ENCODE measurements at places on chromosomes 16 and 17.
A peak's percentile ranks its signal among the peaks of the same experiment; 100 is the strongest.

DNA sequence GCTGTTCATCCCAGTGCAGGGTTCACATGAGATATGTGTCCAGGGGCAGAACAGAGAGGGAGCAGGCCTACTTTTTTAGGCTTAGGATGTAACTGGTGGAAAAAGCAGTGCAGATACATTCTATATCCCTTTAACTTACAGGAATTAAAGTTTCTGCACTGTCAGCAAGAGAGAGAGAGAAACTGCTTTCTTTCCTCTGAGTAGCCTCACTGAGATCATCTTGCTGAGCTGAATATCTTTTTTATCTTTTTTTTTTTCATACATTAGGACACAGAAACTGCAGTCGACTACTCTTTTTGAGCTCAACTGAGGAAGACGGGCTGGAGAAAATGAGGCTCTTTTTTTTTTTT, 50.1 kb downstream of the CNGB1 start:
- DNase-seq, result no peak

GRCh38 chr16:27455700-27456099, 53.7 kb downstream of the IL21R start:
- DNase-seq, result no peak

- DNase-seq, result no peak
Measured at GRCh38 chr17:29847527-29848400, 82.3 kb downstream of the SSH2 start.

DNA sequence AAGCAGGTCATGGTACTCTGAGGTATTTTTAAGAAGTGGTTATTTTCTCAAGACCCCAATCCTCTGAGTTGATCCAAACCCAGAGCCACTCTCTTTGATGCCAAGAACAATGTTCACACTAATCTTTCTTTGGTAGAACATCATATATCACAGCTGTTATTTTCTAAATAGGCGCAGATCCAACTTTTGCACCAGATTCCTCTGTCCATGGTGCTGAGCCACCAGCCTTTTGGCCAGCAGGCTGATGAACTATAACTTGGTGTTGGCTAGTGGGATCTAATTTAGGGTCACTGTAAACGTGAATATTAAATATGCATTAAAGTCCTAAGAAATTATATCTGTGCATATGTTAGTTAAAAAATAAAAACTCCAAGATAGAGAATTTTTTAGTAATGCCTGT, 7.0 kb upstream of the ZKSCAN2 start:
- no peak for DNase-seq

DNA sequence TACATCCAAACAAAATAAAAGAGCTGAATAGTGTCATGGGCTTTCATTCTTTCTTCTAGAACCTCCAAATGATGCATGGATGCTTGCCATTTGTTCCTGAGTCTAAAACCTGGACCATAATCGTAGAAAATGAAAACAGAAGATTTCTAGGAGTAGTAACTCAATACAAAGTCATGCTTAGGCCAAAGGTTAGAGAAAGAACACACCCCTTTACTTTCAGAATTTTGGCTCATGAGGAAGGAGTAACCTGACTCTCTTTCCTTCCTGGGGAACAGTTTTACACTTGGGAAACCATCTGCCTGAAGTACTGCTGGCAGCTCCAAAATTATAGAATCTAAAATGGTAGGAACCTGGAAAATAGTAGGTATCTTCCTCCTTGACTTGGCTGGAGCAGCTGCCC, 137.2 kb downstream of the SNX11 start:
- no peak for DNase-seq

- DNase-seq, result no peak
Measured at GRCh38 chr16:84606081-84606875, 11.6 kb downstream of the COTL1 start.

DNA sequence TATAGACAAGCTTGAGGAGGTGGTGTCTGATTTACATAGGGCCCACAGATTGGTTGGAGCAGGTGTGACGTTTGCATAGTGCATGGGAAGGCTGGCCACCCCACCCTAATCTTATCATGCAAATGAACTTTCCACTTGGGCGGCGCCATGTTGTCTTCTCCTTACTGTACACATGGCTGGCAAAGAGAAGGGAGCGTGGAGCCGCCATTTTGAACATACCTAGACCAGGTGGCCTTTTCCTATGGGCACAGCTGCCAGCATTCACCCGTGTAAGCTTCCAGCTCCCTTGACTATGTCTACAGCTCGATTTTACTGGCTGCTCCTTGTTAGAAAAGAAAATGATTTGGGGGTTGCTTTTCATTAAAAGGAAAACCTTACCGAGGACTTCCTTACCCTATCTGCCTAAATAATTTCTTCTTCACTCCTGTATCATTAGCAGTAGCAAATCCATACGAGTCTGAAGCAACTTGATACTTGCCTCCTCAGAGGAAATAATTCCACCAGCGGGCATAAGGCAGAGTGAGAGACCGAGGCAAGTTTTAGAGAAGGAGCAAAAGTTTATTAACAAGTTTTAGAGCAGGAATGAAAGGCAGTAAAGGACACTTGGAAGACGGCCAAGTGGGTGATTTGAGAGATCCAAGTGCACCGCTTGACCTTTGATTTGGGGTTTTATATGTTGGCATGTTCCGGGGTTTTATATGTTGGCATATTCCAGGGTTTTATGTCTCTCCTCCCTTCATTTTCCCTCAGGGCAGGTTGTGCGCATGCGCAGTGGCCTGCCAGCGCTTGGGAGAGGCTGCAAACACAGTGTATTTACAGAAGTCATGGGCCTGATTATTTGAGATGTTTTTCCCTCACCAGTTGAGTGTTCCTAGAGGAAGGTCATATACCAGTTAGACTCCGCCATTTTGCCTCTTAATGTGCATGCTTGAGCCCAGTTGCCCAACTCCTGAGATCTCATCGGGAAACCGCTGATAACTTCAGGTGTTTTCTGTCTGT, 65.7 kb downstream of the MARF1 start:
- no peak for DNase-seq

GRCh38 chr17:14922411-14922810, 342.7 kb downstream of the PMP22 start:
- DNase-seq, result no peak

GRCh38 chr16:2432801-2433505, 3.7 kb downstream of the CCNF start:
- no peak for DNase-seq

DNA sequence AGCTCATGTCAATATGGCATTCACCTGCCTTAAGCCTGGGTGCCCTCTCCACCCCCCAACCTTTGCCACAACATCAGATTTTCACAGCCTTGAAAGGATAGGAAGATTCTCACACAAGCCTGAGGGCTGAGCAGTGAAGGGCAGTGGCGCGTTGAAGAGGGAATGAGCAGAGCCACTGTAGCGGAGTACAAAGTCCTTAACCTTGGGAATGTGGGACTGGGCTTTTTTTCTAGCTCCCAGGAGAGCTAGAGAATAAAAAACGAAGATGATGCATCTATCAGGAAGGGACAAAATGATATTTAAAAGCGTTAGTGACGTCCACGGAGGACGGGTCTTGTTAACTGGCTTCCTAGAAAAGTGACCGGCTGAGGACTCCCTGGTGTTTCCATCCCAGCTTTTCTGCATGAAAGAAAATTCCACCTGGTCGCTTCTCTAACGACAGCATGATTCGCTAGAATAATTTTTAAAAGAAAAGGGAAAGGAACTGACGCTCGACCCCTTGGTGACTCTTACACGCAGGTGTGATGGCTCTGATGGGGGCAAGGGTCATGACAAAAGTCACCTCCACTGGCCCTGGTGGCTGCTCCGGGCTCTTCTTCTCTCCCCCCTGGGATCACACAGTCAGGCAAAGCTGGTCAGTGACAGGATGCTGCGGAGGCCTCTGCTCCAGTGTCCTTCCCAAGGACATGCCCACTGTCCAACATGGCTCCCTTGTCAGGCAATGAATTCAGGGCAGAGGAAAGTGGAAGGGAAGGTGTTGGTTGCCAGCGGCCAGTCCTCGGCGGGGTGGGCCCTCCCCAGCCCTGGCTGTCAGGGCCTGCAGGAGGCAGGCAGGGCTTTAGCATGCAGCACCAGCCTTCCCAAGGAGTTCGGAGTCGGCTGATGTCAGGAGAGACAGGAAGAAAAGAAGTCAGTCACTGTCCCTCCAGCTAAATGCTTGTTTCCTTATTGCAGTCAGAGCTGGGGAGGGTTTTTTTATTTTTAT, 58.4 kb upstream of the IRX3 start:
- no peak for DNase-seq

GRCh38 chr17:21530311-21530710, 154.2 kb downstream of the KCNJ12 start:
- DNase-seq, result no peak

DNA sequence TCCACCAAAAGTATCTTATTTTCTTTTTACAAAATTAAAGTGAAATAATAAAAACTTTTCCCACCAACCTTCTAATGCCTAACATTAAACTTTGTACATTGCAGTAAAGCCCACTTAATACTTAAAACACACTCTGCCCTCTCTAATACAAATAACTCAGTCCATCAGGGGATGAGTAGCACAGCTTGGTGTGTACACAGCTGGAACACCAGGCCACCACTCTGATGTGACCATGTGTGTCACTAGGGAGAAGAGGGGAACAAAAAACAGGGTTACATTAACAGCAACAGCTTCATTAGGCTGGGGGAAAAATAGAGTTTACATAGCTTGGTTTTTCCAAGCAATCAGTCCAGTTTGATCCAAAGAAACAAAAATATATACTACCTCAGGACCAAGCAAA, 295.0 kb downstream of the CEP112 start:
- DNase-seq, result no peak

DNA sequence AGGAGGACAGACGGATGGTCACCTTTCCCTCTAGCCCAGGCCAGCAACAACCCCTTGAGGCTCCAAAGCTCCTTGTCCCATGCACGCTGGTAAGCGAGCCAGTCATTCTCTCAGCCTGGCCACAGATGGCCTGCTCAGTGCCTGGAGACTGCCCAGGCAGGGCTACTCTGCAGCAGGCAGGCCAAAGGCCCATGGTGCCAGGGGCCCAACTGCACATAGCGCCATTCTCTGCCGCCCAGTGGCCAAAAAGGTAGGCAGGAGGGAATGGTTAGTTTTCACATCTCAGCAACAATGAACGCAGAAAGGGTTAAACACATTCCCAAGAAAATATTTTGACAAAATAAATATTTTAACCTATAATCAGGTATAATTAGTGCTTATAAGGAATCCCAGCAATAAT, 7.7 kb upstream of the SREBF1 start:
- no peak for DNase-seq

DNA sequence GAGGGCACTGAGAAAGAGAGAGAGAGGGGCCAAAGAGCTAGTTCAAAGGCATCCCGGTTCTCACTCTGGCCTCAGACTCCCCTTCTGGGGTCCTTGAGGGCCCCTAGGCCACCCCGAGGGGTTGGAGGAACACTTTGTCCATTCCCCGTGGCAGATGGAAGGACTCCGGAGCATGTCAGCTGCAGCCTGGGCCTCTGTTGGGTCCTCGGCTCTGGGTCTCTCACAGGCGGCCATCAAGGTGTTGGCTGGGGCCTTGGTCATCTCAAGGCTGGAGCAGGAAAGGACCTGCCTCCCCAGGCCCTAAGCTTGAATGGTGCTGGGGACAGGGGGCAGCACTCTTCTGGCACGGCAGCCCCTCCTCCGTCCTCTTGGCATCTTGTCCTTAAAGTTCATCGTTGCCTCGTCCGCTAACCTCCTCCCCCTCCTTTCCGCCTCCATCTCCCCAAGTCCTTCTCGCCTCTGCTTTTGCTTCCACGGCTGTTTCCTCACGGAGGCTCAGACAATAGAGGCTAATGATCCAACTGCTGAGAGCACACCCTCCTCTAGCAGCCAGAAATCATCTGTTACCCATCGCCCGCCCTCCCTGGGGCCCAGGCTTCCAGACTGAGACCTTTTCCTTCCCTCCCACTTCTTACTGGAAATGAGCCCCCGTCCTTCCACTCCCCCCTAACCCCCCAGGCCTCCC, 23.3 kb downstream of the CCR7 start:
- no peak for DNase-seq

- DNase-seq, result no peak
Measured at GRCh38 chr17:65417406-65418221, 143.8 kb downstream of the AXIN2 start.

DNA sequence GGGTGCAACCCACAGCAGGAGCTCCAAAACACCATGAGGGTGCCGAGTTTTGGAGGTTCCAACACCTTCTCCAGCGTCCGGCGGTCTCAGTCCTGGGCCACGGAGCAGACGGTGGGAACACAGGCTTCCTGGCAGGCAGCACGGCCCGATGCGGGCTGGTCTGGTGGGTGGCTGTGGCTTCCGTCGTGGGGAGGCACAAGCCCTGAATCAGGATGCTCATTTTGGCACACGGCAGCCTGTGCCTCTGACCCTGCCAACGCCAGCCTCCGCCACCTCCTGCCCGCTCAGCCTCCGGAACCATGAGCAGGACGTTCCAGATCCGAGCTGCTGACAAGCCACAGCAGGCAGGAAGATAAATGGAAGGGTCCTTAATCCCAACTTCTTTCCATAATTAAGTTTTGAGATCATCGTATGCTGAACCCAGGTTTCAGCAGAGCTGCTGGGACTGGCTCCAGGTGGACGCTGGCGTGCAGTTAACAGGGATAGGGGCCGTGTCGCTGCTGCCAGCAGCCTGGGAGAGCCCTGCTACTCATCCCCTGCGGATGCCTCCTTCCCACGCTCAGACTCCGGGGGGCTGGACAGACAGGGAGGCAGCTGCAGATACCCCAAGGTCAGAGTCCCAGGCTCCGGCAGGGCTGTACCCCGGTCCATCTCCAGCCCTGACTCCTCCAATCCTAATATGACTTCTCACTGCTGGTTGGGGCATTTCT, 136.6 kb downstream of the ENGASE start:
- no peak for DNase-seq

GRCh38 chr16:54774768-54775167, 155.9 kb upstream of the IRX5 start:
- no peak for DNase-seq

DNA sequence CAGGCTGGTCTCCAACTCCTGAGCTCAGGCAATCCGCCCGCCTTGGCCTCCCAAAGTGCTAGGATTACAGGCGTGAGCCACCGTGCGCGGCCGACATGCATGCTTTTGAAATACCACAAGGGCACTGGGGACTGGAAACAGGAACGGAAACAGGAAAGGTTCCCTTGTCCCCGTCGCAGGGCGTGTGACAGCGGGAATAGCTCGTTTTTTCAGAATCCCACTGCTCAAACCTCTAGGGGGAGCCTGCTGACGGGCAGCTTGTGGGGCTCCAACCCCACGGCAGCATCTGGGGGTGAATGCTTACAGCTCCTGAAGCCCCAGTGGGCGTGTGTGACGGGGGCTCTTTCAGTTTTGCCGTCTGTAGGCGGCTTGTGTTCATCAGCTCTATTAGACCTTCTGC, 18.8 kb upstream of the ASGR2 start:
- DNase-seq, result no peak

- no peak for DNase-seq
Measured at GRCh38 chr16:9139965-9140364, 48.5 kb downstream of the HAPSTR1 start.

- DNase-seq, result peak; percentile 2
Measured at GRCh38 chr16:1781758-1782407, 488 bp downstream of the SPSB3 start.

GRCh38 chr17:80575057-80575875, 30.6 kb downstream of the RPTOR start:
- DNase-seq, result no peak

All from DMS79 (cell line).